Stimulated activated naive CD8-positive, alpha-beta T cell treated with anti-CD3 and anti-CD28 coated beads, Interleukin-15, amount 100 ng/mL, for 72 hours (primary cell): ENCODE measurements at places on chromosomes 2 and 18.

GRCh38 chr2:1827686-1828085 lies 83.4 kb upstream of the PXDN start:
- no peak for DNase-seq

DNA sequence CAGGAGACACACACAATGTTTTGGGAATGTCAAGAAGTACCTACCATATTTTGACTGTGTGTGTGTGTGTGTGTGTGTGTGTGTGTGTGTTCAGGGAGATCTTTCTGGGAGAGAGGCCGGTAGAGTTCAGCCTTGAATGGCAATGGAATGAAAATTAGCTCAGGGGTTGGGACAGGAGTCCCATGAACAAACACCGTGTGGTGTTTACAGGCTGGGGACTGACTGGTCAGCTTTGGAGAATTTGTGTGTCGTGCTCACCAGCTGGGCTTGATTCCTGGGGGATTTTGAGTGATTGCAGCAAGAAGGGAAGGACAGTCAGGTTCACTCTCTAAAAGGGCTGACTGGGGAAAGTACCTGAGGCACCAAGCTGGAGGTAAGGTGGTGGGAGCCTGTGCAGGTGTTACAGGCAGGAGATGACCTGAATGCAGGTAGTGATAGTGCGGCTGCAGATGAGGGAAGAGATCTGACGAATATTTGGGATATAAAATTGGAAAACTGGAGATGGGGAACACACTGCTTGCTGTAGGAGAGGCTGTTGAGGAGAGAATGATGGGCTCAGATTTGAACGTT lies 2.5 kb upstream of the ADNP2 start:
- no peak for DNase-seq

GRCh38 chr18:22309191-22309590 lies 108.5 kb downstream of the CTAGE1 start:
- DNase-seq: no peak

- no peak for DNase-seq
These were observed 129.9 kb upstream of the HS6ST1 start for GRCh38 chr2:128448331-128449225.

DNA sequence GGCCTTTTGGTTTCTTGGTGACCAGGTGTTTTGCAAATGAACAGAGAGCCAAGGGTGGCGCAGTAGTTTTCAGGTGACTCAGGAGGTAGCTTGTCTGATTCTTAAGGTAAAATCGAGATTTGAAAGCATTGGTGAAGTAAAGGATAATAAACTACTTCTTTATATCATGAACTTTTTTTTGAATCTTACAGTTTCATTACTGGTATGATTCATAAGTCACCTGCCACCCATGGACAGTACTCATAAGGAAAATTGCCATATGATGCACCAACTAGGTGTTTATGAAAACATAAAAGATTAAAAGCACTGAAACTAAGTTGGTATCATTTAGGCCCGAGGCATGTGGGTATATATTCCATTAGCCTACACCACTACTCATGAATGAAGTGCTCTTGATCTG lies 84.1 kb upstream of the MGAT5 start:
- peak; percentile 26 for DNase-seq

DNA sequence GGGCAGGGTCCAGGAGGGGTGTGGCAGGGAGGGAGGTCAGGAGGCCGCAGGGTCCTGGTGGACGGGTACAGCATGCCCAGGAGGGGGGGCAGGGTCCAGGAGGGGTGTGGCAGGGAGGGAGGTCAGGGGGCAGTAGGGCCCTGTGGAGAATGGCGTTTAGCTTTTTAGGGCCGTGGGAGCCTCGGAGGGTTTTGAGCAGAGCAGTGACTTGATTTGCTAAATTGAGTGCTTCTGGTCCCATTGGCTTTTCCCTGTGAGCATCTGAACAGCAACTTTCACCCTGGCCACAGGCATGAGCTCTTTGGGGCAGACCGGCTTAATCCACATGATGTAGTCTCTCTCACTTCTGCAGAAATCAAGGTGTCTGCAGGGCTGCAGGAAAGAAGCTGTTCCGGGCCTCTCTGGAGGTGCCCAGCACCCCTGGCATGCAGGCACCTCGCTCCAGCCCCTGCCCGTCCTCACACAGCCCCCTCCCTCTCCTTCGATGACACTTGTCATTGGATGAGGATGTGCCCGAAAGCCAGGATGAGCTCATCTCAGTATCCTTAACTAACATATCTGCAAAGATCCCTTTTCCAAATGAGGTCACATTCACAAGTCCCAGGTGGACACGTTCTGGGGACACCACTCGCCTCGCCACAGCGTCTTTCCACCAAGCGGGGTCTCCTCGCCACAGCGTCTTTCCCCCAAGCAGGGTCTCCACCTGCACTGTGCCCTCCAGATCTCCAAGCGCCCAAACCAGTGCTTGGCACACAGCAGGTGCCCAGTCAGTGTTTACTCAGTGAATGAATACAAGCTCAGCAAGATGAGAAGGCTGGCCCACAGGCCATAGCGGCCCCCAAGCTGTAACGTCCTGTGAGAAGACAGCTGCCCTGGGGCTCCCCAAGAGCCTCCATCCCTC lies 94.0 kb downstream of the NDUFA10 start:
- no peak for DNase-seq

GRCh38 chr18:79203017-79203605 lies 133.9 kb downstream of the ATP9B start:
- peak; percentile 36 for DNase-seq

- no peak for DNase-seq
These were observed 561.1 kb upstream of the SETBP1 start for GRCh38 chr18:44119607-44120006.

DNA sequence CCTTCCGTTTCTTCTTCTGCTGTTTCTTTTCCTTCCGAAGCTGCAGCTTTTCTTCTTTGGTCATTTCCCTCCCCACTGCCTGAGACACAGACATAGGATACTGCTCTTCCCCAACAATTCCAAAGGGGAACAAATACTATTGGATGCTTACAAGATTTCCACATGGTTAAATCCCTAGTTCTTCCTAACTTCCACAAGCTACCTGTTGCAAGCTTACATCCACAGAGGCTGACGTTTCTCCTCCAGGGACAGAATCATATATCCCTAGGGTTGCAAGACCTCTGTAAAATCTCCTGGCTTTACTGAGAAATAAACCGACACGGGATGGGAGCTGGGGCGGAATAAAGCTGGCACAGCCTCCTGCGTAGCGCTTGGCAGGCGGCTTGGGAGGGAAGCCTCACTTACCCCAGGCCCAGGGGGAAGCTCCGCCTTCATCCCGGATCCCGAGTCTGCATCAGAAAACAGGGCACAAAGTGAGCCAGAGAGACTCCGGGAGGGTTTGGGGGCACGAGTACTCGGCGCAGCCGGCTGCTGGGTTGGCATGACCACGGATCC lies 590 bp downstream of the EIF2B4 start:
- no peak for DNase-seq

GRCh38 chr2:239264838-239265651 lies 135.8 kb downstream of the HDAC4 start:
- peak; percentile 65 for DNase-seq

DNA sequence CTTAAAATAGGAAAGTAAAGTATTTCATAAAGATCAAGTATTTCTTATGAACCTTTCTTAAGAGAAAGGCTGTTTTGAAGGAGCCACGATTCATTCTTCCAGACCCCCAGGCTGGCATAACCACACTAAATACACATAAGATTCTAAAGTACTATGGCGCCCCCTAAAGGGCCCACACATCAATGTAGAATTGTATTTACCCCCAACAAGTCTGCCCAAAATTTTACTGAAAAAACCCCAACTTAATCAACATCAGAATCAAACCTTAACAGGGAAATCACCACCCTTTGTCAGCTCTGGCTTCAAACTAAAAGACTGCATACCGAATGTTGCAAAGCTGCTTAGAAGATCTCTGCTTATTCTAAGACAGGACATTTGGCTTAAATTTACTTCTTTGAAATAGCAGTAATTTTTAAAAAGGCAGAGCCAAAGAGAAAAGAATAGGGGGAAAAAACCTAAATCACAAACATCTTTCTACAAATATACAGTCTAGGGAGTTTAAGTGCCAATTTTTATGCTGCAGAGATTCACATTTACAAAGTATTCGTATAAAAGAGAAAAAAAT lies 20.4 kb upstream of the BCL2 start:
- peak; percentile 39 for DNase-seq

DNA sequence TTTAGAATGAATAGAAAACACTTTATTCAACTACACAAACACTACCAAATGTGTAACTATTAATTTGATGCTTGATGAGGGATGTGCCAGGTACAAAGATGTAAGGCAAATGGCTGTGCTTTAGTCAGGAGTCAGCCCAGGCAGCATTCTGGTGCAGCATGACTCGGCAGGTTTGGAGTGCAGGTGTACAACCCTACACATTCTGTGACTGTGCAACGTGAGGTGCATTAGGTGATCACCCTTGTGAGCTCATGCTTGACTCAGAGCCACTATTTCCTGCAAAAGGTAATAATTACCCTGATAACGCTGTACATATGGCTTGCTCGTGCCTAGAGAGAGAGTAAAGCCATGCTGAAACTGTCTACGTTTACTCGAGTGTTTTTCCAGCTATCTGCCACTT lies 288.7 kb upstream of the DSEL start:
- no peak for DNase-seq

DNA sequence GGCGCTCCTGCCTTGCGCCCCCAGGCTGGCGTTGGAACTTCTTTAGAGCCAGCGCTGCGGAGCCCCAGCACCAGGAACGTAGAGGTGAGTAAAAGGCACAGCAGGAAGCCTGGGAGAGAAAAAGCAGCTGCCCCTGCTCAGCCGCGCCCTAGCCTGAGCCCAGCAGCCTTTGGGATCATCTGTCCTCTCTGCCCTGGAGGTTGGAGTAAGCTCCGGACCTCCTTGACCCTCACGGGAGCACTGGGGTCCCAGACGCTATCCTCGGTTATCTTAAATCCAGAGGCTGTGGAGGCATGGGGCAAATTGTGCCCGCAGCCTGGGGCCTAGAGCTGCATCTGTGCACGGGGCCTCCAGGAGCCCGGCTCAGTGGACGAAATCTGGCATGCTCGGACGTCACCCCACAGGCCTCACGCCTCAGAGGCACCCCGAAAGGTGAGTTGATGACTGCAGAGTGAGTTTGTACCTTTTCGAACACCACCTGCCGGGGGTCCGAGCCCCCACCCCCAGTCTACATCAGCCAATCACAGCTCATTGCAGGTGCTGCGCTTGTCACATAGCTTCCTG lies 1.6 kb upstream of the SLC66A2 start:
- no peak for DNase-seq

DNA sequence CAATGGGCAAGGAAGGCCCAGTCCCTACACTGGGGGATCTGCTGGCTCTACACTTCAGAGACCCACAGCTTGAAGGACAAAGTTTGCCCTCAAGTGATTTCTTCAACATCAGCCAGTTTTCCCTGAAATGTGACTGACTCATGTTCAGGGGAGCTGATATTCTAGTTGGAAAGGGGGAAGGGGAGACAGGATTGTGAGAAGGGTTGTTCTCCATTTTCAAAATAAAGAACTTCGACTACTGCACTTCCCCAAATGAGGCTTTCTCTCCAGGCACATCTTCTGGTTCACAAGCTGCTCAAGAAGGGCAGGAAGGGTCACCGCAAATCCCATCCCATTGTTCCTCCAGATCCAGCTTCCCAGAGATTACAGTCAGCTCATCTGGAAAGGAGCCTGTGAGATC lies 117.6 kb downstream of the BCL2L11 start:
- no peak for DNase-seq

DNA sequence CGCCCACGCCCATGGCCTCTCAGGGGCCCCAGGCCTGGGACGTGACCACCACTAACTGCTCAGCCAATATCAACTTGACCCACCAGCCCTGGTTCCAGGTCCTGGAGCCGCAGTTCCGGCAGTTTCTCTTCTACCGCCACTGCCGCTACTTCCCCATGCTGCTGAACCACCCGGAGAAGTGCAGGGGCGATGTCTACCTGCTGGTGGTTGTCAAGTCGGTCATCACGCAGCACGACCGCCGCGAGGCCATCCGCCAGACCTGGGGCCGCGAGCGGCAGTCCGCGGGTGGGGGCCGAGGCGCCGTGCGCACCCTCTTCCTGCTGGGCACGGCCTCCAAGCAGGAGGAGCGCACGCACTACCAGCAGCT lies 2.4 kb downstream of the B3GNT7 start:
- no peak for DNase-seq

DNA sequence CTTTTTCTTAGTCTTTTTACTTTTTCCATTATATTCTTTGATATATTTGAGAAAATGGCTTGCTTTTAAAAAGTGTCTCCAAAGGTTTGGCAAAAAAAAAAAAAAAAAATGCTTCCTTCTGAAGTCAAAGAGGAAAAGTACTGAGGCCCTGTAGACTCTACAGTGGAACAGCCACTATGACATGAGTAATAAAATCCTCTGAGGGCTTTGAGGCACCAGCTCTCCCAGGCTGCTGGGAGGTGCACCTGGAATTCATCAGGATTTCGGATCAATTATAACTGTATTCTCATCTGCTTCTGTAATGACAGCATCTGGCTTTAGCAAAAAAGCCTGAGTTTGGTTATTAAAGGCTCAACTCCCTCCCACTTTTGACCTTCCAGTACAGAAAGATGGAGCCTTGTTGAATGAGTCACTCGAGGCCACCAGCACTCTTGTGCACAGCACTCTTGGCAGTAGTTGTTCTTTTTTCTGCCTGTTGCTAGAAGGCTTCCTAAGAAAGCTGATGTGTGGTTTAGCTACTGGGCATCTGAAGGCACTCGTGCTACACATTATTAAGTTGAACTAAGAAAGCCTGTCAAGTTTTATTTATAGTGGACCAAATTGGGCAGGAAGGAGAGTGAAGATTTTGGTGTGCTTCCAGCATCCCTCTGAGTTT lies 131.3 kb downstream of the PRPF40A start:
- no peak for DNase-seq
